ENCODE measurements at places on chromosomes 5 and 9. TPM values are rescaled to one million over a fixed set of nuclear protein-coding genes. Genes with fewer than 3 reads are reported as not detected.

DNA sequence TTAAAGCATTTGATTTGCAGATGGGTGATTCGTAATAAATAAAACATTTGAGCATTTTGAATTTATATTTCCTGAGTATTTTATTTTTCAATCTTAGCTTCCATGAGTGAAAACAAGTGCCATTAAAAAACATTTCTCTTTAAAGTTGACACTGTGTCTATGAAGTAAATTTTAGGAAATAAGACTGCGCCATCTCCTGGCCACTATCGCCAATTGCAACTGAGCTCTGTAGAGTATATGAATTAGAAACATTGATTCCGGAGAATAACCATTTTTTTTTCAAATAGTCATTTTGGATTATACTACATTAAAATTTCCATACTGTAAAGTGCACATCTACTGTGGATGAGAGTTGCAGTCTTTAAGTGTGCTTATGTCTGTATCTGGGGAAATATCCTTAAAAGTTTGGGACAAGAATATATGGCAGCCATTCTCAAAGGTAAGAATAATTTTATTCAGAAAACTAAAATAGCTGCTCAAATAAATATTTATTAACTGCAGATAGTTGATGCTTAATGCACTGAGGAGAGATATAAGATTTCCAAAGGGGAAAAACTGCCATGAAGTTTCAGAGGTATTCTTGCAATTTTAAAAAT is 5.9 kb downstream of the DMRTA1 start:
- peak; percentile 28 for DNase-seq

DNA sequence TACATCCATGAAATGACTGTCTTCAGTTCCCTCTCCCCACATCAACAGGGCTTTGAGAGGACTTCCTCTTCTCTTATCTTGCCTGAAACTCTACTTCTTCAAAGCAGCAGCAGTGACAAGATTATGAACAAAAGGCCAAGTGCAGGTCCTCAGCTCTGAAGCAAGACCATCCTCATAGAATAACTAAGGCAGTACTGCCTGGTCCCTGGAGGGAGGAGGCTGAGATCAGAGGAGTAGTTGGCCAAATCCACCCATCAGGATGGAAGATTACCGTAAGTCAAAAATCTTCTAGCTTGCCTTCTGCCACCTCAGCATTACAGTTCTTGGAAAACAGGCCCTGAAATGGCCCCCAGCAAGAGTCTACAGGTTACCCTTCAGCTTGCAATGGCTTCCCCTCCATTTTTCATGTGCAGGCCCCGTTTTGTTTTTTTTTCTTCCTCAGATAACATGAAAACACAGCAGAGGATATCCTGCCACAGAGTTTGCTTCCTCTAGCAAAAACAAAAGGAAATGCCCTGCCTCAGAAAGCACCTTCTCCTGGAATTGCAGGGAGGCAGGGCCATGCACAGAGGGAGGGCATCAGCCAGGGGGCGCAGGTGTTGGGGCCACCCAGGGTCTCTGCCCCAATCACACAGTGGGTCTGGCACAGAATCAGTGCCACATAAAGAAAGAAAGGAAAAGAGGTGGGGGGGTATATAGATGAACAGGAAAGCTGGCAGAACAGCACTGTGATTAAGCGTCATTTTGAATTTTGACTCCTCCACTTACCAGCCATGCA is 40.0 kb downstream of the KLHL3 start:
- DNase-seq, result peak; percentile 26

Gene PNPLA7
- 11.7 TPM for total RNA-seq

- no peak for DNase-seq
Measured at GRCh38 chr5:68260467-68260866, 44.9 kb downstream of the PIK3R1 start.

- DNase-seq, result no peak
Measured at GRCh38 chr9:18235181-18235908, 238.6 kb upstream of the ADAMTSL1 start.

DNA sequence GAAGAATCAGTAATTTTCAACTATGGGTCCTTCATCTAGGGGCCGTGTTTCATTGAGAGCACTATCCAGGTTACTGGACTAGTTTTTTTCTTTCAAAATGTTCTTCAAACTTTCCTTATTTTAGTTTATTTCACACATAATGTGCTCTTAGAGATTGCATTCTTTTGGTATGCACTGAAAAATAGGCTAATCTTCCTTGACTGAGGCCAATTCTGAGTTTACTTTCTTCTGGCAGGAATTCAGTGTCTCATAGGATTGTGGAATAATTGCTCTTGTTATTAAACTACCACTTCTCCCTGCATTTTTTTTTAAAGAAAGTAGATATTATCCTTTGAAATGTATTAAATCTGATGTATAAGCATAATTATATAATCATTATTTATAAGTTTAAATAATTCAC is 624.5 kb downstream of the RAB3C start:
- no peak for DNase-seq
